ENCODE measurements at places on chromosomes 7 and 10.

GRCh38 chr7:1113548-1113885 is 25.6 kb downstream of the GPER1 start:
- DNase-seq = no peak

DNA sequence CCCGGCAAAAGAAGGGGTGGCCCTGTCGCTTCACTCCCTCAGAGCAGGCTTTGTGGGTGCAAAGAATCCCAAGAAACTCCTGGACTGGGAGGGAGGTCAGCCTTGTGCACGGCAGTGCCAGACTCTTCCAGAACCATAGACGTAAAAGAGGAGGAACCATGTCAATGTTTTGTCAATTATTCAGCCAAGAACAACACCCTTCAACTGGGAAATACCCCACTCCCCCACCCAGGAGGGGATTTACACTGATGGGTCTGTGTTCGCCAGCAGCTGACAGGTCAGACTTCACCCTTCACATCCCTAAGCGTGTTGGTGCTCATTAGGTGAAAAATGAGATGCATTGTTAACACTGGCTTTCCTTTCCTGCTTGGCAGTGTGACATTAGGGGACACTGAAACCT is 116.8 kb upstream of the BMPER start:
- DNase-seq = no peak

DNA sequence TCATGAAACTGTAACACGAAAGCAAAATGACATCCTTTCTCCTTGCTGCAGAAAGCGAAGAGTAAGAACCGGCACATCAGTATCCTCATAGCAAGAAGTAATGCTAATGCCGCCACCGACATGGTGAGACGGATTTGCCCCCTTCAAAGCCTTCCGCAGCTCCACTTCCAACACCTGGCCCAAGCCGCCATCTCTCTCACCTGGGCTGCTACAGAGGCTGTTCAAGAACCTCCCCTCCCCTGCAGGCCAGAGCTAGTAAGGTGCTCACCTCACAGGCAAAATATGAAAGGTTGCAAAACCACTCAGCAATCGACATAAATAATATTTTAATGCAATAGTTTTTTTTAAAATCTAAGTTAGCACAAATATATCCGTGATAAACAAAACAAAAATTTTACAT is 123.9 kb upstream of the FRMD4A start:
- DNase-seq = no peak

- no peak for DNase-seq
These were observed 216.8 kb upstream of the CCDC6 start for GRCh38 chr10:60123172-60123571.

DNA sequence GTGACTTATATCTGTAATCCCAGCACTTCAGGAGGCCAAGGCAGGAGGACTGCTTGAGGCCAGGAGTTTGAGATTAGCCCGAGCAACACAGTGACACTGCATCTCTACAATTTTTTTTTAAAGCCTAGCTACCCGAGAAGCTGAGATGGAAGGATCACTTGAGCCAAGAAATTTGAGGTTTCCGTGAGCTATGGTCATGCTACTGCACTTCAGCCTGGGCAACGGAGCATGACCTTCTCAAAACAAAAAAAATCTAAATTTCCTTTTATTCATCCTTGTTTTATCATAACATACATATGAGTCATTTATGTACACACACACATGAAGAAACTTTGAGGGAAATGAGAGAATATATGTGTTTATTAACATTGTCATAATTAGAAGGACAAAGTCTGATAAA is 277.5 kb upstream of the MAGI2 start:
- DNase-seq = no peak

DNA sequence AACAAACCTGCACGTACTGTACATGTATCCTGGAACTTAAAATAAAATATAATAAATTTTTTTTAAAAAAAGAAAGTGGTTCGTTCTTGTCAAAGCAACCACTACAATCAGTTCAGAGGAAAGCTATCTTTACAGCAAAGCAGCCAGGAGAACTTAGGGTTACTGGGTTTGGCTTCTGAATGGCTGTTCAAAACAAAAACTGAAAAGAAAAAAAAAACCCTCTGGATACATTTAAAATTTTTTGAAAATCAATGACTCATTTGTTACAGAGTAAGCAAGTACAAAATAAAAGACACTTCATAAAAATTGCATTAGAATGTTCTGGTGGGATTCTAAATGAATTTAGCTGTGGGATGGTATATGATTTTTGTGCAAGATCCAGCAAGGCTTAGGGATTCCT is 28.6 kb upstream of the ADD3 start:
- DNase-seq = no peak

GRCh38 chr10:93434991-93435491 is 47.1 kb downstream of the MYOF start:
- DNase-seq = no peak

- DNase-seq = no peak
These were observed 335.8 kb downstream of the PRPF18 start for GRCh38 chr10:13922586-13922985.

DNA sequence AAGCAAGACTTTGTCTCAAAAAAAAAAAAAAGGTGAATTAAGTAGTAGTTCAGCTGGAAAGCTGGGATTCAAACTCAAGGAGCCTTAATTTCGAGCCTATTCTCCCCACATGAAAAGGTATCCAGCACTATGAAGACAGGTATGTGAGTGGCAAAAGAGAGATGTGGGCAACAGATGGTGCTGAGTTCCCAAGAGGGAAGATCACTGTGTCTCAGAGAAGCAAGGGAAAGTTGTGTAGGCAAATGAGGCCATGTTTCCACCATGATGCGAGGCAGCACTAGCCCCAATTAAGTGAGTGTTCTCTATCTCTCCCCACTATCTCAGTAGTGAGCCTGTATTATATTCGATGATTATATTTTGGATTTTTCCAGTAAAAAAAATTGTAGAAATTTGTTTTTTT is 19.8 kb upstream of the ST7 start:
- DNase-seq = no peak

DNA sequence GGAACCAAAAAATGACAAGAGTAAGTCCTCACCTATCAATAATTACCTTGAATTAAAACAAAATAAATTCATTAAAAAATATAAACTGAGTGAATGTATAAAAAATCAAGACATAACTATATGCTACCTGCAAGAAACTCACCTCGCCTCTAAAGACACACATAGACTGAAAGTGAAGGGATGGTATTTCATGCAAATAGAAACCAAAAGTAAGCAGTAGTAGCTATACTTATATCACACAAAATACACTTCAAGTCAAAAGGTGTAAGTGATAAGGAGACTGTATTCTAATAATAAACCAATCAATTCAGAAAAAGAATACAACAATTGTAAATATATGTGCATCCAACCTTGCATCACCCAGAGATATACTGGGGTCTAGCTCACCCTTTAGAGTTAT is 332.6 kb downstream of the SH2D4B start:
- no peak for DNase-seq

GRCh38 chr10:45249978-45250693 is 65.3 kb downstream of the OR13A1 start:
- peak; percentile 22 for DNase-seq

- peak; percentile 39 for DNase-seq
These were observed 134.2 kb downstream of the NRCAM start for GRCh38 chr7:108322046-108322445.

DNA sequence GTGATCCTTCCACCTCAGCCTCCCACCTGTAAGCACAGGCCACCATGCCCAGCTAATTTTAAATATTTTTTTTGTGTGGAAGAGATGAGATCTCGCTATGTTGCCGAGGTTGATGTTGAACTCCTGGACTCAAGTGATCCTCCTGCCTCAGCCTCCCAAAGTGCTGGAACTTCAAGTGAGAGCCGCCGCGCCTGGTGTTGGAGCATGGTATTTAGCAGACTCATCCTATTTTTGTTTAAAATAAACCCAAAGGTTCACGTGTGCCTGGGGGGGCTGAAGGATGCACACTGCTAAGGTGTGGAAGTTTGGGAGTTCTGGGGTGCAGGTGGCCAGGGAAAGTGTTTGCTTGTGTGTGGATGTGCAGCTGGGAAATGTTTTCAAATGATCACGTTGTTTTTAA is 18.1 kb downstream of the PDGFA start:
- DNase-seq = no peak
